ENCODE measurements at places on chromosomes 1 and 21.
A peak's percentile ranks its signal among the peaks of the same experiment; 100 is the strongest.

DNA sequence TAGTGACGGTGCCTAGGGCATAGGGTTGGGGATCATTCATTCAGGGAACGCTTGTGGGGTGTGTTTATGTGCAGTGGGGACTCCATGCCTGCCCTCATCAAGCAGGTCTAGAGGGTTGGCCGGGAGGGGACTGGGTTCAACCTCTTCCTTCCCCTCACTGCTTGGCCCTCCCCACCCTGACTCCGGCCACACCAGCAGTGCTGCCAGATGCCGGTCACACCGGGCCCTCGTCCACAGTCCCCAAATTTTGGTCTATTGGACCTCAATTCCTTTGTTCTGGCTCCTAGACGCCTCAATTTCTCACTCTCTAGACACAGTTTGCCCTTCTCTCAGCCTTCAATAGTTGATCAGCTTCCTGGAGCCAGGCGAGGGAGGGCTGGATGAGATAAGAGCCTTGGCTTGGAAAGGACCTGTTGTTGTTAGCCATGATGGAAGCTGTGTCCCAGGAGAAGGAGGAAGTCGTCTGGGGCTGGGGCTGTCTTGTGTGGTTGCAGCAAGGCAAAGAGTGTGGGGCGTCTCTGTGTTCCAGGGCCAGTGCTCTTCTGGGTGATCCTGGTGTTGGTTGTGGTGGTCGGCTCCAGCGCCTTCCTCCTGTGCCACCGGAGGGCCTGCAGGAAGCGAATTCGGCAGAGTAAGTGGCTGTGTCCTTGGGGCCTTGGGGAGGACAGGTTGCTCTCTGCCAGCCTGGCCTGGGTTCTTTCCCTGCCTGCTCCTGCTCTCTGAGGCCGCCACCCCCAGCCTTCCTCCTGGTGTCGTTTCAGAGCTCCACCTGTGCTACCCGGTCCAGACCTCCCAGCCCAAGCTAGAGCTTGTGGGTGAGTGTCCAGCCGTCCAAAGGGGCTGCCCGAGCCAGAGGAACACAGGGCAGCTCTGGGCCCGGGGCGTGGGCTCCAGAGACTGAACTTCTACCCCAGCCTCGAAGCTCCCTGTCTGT is 41.1 kb upstream of the TNFRSF1B start:
- no peak for DNase-seq

DNA sequence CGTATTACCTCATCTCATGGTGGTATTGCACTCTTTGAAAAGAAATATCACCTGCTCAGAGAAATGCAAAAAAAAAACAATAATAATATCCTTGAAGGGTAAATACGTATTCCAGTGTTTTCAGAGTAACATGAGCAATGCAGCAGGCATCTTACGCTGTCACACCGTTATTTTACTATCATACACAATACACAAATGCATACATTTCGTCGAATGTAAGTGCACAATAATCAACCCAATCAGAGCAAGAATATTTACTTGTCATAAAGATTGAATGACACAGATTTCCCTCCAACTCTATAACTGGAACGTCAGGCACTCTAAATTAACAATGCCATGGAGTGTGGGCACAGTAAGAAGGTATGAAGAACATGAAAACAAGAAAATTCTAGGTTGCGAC is 1050.1 kb downstream of the PLA2G4A start:
- DNase-seq = no peak

DNA sequence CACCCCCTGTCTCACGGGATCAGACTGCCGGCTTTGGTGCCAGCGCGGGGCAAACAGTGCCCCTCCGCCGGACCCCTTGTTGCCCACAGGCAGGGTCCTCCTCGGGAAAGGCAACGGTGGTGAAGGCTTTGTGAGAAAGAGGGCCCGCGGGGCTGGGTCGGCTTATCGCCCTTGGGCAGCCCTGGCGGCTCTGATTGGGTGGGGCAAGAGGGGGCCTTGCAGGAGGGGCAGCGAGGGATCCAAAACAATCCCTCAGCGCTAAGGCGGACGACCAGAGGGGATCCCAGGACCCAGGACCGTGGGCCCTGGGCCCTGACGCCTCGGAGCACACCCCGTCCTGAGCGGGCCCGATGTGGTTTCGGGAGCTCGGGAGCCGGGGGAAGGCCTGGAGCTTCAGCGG is 3.9 kb upstream of the ZNF678 start:
- no peak for DNase-seq

- DNase-seq = peak; percentile 18
These were observed 6.9 kb downstream of the DTL start for GRCh38 chr1:212042436-212042835.

DNA sequence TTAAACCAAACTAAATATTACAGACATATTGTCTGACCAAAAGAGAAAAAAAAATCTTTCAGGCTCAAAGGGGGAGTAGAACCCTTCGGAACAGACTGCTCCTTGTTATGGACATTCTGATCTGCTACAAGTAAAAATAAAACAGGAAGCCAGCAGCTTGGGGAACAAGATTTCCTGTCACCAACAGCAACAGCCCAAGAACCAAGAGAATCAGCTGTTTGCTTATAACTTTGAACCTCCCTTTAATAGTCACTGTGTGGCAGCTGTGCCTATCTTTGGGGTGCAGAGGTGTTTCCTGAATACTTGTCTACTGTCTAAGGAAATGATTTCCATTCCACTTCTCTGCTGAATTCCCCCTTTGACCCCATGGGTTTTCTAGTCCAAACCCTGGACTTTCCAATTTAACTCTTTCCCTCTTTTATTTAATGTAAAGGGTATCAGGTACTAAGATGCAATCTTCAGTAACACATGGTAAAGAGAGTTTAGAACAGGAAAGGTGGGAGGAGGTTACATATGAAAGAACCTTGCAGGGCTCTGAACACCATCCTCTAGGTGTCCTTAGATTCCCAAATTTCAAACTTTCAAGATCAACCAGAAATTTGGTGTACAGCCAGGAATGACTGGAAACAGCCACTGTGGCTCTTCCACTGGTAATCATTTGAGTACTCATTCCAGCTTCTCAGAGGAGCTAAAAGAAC is 38.6 kb downstream of the GPR3 start:
- peak; percentile 23 for DNase-seq

GRCh38 chr1:87844251-87844650 is 515.6 kb downstream of the LMO4 start:
- no peak for DNase-seq

DNA sequence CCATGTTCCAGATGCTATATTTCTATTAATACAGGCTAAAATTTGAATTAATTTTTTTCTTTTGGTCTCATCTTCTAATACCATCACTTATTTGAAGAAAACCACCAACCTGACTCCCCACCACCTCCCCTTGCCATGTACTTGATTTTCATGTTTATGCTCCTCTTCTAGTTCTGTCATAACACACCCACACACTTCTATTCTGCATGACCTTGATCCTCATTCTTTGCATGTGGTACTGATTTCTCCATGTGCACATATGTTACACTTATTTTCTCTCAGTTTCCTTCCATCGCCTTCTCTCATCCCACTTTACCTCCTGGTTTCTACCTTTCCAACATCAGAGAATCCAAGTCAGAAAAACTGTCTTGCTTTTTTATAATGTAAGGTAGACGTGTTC is 78.9 kb upstream of the ARID1A start:
- DNase-seq = no peak

DNA sequence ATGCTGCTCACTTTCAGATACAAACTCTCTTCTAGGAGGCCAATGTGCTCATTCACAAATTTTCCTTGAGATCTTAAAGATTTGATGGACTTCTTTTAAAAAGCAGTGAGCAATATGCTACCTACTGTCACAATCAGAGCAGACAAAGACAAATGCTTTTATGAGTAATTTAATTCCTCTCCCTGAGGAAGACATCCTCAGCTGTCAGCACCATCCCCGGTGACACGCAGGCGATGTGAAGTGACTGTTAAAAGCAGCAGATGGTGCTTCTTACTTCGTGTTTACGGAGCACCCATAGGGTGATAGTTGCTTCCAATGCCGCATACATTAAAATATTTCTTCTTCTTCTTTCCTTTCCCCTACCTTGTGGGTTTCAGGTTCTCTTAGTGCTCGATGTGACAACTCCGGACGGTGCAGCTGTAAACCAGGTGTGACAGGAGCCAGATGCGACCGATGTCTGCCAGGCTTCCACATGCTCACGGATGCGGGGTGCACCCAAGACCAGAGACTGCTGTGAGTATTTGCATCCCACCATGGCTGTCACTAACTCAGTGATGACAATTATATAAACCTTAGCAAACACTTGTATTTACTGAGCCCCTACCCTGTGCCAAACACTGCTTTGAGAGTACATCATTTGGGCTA is 29.1 kb downstream of the LAMC2 start:
- DNase-seq = no peak

- DNase-seq = no peak
These were observed 432.0 kb downstream of the SETD4 start for GRCh38 chr21:35628316-35628715.

DNA sequence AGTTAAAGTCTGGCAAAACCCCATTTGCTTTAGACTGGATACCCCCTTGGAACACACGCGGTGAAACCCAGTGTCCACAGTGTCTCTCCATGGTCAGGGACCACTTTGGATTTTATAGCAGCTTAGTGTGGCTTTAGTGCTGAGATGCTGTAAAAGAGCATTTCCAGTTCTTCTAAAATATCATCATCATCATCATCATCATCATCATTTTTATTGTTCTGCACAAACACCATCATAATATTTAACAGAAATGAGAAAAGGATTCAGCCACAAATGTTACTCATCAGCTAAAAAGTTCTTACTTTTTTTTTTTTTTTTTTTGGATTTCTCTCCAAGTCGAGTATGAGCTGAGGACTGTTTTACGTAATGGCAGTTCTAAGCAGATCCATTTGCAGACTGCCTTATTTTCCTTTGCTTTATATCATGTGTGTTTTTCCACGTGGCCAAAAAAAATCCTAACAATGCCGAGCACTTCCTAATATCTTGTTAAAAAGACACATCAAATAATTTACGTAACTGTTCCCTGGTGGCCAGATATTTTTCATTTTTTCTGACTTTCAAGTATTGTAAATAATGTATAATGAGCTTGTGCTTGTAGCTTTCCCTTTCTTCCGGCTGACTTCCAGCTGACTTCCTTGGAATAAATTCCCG is 62.8 kb downstream of the EVA1C start:
- peak; percentile 73 for DNase-seq

DNA sequence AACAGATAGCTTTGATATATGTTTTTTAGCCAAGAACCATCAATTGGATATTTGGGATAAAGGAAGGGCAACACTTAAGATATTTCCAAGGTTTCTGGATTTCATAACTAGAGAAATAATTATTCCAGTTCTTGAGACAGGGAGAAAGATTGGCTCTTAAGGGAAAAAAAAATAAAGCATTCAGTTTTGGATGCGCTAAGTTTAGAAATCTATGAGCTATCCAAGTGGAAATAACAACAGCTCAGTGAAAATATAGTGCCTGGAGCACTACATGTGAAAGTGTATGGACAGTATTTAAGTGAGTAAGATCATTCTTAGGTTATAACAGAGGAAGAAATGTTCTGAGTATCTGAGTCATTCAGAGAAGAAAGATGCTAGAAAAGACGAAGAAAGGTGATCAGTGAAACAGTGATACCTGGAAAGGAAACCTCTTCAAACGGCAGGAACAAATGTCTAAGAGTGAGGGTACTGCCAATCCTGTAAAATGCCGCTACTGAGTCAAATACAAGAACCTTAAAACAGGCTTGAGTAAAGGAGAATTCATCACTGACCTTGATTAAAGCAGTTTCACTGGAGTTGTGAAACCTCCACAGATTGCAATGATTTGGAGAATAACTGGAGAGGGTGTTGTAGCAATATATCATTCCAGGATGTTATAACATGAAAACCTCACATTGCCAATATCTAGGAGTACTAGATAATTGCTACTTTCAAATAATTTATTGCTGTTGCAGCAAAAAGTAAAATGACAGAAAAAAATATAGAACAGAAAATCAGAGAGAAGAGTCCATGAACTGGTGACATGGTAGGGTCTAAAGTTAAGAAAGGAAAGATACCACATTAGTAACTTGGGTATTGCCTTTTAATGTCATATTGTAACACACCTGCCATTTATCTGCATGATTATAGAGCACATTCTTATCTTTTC is 482.1 kb upstream of the RGS18 start:
- no peak for DNase-seq

DNA sequence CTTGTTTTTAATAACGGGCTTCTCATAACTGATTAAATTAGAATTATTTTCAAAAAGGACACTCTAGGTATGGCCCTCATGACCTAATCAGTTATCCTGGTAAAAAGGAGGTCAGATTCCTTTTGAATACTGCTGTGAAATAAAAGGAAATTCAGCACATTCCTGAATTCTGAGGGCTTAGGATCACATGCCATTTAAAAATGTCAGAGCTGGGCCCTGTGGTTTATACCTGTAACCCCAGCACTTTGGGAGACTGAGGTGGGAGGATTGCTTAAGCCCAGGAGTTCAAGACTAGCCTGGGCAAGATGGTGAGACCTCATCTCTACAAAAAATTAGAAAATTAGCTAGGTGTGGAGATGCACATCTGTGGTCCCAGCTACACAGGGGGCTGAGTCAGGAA is 18.0 kb upstream of the RABGGTB start:
- peak; percentile 42 for DNase-seq

GRCh38 chr1:42081475-42081874 is 71.7 kb upstream of the GUCA2B start:
- no peak for DNase-seq

- DNase-seq = no peak
These were observed 206.4 kb downstream of the PTPRC start for GRCh38 chr1:198845271-198845670.

DNA sequence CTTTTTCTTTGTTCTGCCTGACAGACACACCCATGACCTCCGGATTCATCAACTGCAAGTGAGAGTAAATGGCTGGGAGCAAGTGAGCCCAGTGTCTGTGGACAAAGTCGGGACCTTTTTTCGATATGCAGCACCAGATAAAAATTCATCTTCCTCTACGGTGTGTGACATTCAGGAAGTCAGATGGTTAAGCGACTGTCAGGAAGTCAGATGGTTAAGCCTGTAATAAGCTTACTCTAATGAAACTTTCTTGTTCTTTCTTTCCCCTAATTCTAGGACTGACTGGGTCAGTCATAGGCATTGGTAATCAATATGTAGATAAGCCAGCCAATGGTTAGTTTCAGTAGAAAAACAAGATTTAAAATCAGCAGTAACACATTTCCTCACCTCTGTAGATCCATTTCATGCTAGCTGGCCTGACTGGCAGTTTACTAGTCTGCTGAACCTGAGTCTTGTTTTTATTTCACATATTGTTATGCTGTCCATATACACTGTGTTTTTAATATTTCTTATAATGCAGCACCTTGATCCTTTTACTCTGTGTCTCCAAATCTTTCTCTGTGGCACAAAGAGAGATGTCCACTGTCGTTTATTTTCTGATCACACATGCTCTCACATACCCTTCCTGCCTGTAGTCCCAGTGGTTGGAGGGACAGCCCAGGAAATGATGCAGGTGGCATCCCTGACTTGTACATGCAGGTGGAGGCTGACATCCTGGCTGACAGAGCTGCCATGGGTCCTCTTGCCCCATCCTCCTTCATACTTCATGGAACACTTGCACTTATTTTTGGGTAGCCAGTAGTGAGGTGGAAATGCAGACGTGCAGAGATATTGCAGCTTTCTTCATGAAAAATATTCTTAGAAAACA is 115.8 kb downstream of the VPS13D start:
- DNase-seq = no peak

GRCh38 chr1:223659711-223660110 is 5.8 kb downstream of the CAPN8 start:
- no peak for DNase-seq

GRCh38 chr1:147473733-147474049 is 67.6 kb upstream of the BCL9 start:
- DNase-seq = no peak

- no peak for DNase-seq
These were observed 1.8 kb downstream of the PLPP3 start for GRCh38 chr1:56577406-56578137.

GRCh38 chr1:16054598-16055540 is 11.3 kb downstream of the CLCNKB start:
- no peak for DNase-seq
